ENCODE measurements at places on chromosomes 5 and 9. TPM values are rescaled to one million over a fixed set of nuclear protein-coding genes. Genes with fewer than 3 reads are reported as not detected.

C9orf43 gene
- 0.25 TPM for total RNA-seq

KCNV2 gene
- not detected for total RNA-seq

SSBP2 gene
- total RNA-seq = 223 TPM

C6 gene
- total RNA-seq = not detected

MYMK gene
- total RNA-seq = not detected

ZNF462 gene
- total RNA-seq = 78.7 TPM

PFDN1 gene
- 45.5 TPM for total RNA-seq

CCDC127 gene
- total RNA-seq = 5.2 TPM

NIPAL4 gene
- total RNA-seq = not detected

PTPRD gene
- 205 TPM for total RNA-seq

SLC1A1 gene
- 48.9 TPM for total RNA-seq

ARSI gene
- 0.25 TPM for total RNA-seq

ANXA2R gene
- 0.49 TPM for total RNA-seq

THBS4 gene
- 1.2 TPM for total RNA-seq

HSPB3 gene
- total RNA-seq = 4.7 TPM

HAPLN1 gene
- 9.6 TPM for total RNA-seq

PGM5 gene
- total RNA-seq = 3.4 TPM

EIF4E1B gene
- total RNA-seq = not detected
